ENCODE measurements at places on chromosomes 4 and X.

GRCh38 chr4:2141022-2141761, 82.1 kb downstream of the NAT8L start:
- no peak for DNase-seq

- DNase-seq: no peak
Observed at GRCh38 chr4:25098964-25099891, 61.0 kb downstream of the SEPSECS start.

DNA sequence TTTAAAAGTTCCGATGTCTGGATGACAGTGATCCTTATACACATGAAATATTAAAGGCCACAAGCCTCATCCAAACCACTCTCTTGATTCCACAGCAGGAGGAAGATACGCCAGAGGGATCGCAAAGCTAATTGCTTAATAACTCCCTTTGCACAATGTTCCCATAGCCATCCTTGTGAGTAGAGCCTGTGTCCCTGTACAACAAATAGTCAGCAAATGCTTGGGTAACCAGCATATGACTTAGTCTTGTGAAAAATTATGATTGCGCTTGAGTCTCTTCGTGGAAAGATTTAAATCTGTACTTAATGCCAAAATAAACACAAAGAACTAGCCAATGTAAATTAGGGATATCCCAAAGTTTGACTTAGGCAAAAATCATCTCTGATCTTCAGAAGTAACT, 31.5 kb downstream of the SLC9A7 start:
- no peak for DNase-seq

GRCh38 chrX:150696866-150697265, 3.7 kb downstream of the MTMR1 start:
- DNase-seq: peak; percentile 63

DNA sequence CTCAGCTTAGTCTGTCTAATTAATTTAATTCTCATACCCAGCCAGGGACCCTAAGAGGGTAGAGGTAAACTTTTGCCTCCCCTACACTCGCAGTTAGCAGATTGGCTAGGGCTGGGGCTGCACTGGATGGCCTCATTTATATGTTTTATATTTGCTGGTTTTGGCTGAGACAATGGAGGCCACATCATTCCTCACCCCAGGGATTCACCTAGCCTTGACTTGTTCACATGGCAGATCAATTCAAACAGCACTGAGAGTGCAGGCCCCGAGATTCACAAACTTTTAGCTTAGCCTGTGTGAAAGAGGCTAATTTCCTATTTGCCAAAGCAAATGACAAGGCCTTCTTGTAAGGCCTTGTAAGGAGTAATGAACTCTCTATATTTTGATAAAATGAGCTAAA, 844.4 kb downstream of the ARAP2 start:
- no peak for DNase-seq

DNA sequence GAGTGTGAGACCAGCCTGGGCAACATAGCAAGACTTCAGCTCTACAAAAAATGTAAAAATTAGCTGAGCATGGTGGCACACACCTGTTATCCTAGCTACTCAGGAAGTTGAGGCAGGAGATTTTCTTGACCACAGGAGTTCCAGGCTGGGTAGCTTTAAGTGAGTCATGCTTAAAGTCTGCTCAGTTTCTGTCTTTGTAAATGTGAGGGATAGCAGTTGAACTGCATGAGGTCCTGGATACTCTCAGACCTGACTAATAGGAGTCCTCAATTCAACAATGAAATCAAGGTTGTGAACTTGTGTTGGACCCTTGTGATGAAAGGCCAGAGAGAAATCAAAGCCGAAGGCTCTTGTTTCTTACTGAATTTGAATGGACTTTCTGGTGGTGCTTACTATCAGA, 45.2 kb downstream of the STARD8 start:
- DNase-seq: no peak

DNA sequence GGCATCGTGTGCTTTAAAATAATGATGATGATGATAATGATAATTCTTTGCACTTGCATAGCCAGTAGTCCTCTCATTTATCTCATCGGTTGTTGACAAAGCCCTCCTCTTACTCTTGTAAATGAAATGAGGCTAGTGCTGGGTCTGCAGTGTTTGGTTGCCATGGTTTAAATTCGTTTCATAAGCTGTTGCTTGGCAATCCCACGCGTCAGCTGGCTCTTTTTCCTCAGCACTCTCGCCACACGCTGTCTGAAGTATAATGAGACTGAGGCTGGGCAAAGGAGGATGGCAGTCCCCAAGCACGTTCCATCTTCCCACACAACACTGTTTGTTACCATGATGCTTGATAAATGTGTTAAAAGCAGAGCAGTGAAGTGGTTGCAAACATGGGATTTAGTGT, 15.5 kb downstream of the PAGE4 start:
- DNase-seq: no peak

GRCh38 chrX:44914532-44915198, 41.7 kb downstream of the KDM6A start:
- no peak for DNase-seq

DNA sequence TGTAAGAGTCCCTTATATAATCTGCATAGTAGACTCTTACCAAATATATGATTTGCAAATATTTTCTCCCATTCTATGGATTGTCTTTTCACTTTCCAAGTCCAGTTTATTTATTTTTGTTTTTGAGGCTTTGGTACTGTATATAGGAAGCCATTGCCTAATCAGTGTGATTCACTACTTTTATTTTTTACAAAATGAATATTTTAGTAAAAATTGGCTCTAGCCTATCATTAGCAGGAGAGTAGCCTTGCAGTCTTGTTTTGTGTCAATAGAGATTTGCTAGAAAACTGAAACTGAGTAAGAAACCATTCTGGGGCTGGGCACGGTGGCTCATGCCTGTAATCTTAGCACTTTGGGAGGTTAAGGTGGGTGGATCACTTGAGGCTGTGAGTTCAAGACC, 199.9 kb upstream of the MAB21L2 start:
- no peak for DNase-seq

GRCh38 chr4:54912155-54912554, 213.2 kb downstream of the KDR start:
- DNase-seq: no peak

- DNase-seq: no peak
Observed at GRCh38 chr4:182233310-182234090, 9.7 kb upstream of the TENM3 start.

- DNase-seq: peak; percentile 95
Observed at GRCh38 chr4:26992657-26993361, 132.2 kb downstream of the STIM2 start.

DNA sequence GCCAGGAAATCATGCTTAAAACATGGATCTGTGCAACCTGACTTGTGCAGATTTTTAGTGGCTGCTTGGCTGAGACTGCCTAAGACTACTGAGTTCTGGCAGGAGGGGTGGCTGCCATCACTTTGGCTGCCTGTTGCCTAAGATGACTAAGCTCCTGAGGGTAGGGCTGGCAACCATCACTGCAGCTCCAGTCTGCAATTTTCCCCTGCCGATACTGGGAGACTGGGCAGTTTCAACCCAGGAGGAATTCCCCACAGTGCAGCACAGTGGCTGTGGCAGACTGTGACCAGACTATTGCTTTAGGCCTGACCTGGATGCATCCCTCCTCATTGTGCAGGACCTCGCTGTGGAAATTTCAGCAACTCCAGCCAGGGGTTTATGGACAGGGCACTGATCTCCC, 544.9 kb downstream of the ANKRD50 start:
- no peak for DNase-seq

DNA sequence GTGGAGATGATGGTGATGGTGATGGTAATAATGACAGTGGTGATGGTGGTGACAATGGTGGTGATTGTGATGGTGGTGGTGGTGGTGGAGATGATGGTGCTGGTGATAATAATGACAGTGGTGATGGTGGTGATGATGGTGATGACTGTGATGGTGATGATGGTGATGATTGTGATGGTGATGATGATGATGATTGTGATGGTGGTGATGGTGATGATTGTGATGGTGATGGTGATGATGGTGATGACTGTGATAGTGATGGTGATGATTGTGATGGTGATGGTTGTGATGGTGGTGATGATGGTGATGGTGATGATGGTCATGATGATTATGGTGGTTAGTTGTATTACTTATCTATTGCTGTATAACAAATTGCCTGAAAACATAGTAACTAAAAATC, 108.9 kb upstream of the NKX1-1 start:
- no peak for DNase-seq

GRCh38 chrX:30822764-30823163, 66.3 kb downstream of the TAB3 start:
- no peak for DNase-seq

DNA sequence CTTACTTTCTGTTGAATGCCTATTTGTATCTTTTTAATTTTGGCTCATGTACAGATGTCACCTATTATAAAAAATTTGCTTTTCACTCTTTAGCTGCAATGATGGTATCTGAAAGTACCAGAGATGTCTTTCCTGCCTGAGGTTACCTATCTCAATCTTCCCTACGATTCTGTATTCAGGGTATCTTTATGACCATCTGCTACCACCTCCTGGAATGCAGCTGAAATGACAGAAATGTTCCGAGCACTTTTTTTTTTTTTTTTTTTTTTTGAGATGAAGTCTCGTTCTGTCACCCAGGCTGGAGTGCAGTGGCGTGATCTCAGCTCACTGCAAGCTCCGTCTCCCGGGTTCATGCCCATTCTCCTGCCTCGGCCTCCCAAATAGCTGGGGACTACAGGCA, 136.4 kb downstream of the REPS2 start:
- peak; percentile 54 for DNase-seq

- no peak for DNase-seq
Observed at GRCh38 chr4:147753047-147753446, 21.2 kb downstream of the ARHGAP10 start.

DNA sequence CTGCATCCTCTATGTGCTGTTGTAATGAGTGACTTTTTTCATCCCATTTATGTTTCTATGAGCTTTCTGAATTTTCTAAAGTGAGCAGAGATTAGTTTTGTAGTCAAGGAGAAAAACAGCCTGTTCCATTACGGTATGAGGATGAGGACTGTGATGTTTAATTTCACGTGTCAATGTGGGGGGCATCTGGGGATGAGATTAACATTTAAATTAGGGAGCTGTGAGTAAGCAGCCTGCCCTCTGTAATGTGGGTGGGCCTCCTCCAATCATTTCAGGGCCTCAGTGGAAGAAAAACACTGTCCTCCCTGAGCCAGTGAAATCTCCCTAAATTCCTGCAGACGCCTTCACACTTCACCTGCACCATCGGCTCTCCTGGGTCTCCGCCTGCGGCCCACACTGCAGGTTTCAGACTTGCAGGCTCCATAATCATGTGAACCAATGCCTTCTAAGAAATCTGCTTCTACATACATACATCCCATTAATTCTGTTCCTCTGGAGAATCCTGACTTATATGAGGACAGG, 121.7 kb downstream of the AFAP1 start:
- DNase-seq: no peak

GRCh38 chr4:117417856-117418255, 332.5 kb upstream of the TRAM1L1 start:
- DNase-seq: no peak

DNA sequence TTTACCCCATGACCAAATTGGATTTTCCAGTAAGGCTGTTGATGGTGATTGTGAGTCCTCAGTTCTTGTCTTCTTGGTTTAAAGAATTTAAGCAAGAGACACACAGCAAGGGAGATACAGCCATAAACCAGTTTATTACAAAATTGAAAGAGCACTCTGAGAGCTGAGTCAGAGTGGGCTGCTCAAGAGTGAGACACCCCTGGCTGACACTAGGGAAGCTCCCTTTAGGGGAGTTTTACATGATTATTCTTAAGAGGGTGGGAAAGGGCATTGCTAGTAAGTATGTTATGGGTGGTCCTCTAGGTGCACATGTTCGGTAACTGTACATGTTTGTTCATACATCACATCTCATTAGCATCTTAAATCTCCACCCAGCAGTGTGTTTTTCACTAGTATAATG, 18.8 kb upstream of the ZNF81 start:
- no peak for DNase-seq
